ENCODE measurements at places on chromosomes 16 and 17.

DNA sequence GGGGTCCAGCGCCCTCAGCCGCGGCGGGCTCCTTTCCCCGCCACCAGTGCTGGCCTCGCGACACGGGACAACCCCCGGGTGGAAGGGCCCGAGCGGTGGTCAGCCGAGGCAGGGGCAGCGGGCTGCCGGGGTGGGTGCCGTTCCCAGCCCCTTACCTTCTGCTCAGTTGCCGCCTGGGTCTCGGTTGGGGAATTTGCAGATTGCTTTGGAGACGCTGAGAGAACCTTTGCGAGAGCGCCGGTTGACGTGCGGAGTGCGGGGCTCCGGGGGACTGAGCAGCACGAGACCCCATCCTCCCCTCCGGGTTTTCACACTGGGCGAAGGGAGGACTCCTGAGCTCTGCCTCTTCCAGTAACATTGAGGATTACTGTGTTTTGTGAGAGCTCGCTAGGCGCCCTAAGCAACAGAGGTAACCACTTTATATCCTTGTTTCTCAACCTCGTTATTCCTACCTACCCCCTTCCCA is 381 bp downstream of the CTNS start:
- DNase-seq: no peak

DNA sequence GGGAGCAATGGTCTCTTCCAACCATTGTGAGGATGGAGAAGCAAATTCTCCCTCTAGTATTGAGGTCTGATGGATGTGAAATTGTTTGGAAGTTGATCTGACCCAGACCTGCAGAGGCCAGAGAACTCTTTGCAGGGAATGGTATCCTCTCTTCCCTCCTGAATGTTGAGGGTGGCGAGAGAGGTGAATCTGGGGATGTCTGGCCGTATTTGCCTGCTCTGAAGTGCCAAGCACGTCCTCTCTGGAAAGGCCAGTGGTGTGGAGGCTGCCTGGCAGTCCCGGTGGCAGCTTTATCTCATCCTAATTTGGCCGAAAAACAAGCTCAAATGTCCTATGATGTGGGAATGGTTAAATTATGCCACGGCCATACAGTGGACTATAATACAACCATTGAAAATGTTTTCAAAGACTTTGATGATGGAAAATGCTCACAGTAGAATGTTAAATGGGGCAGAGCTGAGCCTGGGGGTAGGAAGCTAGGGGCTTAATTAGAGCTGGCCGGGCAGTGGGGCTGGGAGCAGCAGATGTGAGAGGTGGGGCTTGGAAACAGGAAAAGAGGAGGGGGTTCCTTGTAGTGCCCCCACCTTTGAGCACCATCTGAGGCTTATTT is 30.8 kb downstream of the WSCD1 start:
- no peak for DNase-seq

DNA sequence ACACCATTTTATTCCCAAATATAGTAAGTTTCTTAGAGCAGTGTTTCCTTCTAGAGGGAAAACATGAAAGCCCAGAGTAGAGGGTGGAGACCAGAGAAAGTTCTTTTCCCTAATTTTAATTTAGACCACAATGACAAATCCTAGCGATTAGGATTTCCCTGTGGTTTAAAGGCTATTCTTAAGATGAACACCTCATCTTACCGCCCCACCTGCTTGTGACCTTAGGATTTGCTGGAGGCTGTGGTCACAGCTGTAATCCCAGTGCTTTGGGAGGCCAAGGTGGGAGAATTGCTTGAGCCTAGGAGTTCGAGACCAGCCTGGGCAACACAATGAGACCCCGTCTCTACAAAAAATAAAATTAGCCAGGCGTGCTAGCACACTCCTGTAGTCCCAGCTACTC is 51.1 kb downstream of the GPRC5B start:
- no peak for DNase-seq

DNA sequence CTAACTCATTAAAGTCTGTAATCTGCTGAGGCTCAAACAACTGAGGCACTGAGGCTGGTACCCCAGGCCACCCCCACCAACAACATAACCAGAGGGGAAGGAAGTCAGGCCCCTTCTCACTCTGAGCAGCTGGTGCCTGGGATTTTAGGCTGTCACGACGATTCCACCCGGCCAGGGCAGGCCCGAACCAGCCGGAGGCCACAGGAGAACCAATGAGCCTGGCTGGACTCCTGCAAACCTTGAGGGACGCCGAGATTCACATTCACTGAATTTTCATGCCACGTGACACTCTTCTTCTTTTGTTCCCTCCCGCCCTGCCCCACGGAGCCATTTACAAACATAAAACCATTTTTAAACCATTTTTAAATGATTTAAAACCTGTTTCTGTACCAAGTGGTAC is 48.1 kb downstream of the RPH3AL start:
- no peak for DNase-seq

GRCh38 chr17:57823469-57824401 is 26.1 kb downstream of the MRPS23 start:
- DNase-seq: no peak

GRCh38 chr17:44899074-44899782 is at the start of gene EFTUD2:
TSS of gene EFTUD2 (minus strand) at chr17:44899445. CDS start at chr17:44894521, 4,924 bp downstream.
- peak; percentile 92 for DNase-seq

GRCh38 chr17:75694536-75694935 is 26.7 kb upstream of the ITGB4 start:
- no peak for DNase-seq

DNA sequence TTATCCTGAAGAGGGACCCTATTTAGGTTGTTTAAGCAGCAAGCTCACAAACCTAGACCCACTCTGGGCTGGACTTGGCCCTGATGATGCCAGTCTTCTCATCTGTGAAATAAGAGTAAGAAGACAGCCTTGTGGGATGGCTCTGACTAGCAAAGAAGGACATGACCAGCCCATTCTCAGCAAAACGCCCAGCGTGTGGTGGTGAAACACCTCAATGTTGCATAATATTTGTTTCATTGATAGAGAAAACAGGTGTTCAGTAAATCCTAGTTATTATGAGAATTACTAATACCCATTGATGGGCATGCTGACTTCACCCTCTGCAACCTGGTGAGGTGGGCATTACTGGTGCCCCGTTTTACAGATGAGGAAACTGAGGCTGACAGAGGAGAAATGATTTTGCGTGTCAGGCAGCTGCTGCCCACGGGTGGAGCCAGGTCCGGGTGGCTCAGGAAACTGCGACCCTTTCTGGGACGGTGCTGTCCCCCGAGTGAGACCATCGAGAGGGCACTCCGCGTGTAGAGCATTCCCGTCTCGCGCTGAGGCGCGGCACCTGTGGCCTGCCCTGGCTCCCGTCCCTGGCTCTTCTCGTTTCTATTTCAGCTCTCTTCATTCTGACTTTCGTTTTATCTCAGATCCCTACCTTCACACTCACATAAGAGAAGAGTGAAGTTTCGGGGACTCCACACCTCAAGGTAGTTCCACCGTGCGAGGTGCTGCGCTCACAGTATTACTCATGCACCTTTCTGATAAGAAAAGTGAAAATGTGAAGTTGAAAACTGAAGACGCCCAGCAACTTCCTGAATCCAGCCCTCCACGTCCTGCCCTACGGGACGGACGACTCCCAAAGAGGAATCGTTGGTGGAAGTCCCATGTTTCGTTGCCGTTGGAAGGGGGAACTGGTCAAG is 48.5 kb downstream of the IRF8 start:
- no peak for DNase-seq

DNA sequence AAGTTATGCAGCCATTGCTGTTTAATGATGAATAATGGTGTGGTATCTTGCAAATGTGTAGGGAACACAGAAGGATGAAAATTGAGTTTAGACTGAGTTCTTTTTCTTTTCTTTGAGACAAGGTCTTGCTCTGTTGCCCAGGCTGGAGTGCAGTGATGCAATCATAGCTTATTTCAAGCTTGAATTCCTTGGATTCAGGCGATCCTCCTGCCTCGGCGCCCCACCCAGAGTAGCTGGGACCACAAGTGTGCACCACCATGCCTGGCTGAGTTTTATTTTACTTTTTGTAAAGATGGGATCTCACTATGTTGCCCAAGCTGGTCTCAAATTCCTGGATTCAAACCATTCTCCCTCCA is 74.6 kb upstream of the TBC1D3K start:
- DNase-seq: no peak

GRCh38 chr17:43312011-43312410 is 78.2 kb upstream of the RNU2-1 start:
- no peak for DNase-seq

GRCh38 chr17:80836971-80837481 is 154.6 kb upstream of the CHMP6 start:
- DNase-seq: no peak

DNA sequence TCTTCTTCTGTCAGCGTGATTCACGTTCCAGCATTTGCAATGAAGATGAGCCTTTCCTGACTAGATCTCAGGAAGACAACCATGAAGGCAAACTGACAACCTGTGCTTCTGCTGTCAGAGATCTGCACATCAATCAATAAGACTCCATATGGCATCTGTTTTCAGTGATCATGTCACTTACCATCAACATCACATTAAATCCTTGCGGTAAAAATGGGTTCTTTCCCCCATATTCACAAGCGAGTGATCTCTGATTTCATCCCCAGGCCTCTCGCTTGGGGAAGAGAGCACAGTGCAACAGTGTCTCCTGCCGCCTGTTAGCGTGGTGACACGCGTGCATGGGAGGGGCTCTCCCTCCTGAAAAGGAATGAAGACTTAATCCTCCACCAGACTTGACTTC is 11.1 kb downstream of the NACA2 start:
- no peak for DNase-seq

DNA sequence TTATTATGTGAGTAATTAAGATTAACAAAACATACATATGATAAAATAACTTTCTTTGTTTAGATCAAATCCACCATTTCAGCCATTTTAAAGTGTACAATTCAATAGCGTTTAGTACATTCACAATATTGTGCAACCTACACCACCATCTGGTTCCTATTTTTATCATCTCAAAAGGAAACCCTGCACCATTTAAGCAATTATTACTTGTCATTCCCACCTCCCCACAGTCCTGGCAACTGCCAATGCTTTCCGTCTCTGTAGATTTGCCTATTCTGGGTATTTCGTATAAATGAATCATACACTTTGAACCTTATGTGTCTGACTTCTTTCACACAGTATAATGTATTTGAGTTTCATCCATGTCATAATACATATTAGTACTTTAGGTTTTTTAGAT is 162.5 kb upstream of the CNTNAP4 start:
- DNase-seq: no peak

GRCh38 chr17:4557626-4558346 is 2.6 kb downstream of the GGT6 start:
- DNase-seq: no peak

- no peak for DNase-seq
These were observed 54.5 kb downstream of the GTF3C1 start for GRCh38 chr16:27495191-27495590.

DNA sequence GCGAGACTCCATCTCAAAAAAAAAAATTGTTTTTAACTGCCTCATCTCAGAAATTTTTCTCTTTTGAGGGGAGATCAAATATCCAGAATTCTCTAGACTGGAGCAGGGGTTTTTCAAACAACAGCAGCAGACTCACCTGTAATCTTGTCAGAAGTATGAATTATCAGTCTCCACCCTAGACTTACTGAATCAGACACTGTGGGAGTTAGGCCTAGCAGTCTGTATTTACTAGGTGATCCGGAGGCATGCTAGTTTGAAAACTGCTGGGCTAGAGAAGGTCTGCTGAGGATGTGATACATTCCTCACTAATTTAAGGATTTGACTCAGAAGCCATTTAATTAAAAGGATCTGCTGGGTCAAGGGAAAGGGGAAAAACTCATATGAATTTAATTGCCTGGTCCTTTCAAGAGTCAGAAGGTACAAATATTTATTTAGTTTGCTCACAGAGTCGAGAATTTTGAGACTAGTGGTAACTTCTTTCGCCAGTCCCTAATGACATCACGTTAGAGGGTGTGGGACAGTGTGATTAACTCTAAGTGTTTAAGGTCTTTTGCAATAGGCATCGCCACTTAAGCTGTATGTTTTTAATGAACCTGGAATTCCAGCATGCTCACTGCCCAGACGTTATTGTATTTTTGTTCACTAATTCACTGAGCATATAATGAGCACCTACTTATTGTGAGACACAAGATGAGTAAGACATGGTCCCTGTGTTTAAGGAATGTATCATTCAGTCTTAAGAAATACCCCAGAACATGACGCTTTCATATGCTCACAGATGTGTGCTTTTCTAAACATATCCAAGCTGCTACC is 14.2 kb downstream of the ATP6V0A1 start:
- DNase-seq: no peak

DNA sequence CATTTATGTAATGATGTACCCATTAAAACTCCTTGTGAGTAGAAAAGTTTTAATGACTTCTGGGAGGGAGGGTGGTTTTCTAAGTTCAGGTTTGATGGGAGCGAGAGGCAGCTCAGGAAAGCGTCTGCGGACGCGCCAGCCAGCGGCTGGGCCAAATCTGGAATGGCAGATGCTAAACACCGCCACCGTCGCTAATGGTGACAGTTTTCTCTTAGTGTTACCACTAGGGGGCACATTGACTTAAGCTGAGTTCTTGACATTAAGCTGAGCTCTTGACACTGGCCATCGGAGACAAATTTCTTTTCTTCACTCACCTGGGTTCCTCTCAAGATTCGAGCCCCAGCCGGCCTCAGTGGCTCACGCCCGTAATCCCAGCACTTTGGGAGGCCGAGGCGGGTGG is 6.7 kb downstream of the TRPV1 start:
- DNase-seq: peak; percentile 31

- DNase-seq: no peak
These were observed 1.6 kb downstream of the SENP3 start for GRCh38 chr17:7563115-7563869.

DNA sequence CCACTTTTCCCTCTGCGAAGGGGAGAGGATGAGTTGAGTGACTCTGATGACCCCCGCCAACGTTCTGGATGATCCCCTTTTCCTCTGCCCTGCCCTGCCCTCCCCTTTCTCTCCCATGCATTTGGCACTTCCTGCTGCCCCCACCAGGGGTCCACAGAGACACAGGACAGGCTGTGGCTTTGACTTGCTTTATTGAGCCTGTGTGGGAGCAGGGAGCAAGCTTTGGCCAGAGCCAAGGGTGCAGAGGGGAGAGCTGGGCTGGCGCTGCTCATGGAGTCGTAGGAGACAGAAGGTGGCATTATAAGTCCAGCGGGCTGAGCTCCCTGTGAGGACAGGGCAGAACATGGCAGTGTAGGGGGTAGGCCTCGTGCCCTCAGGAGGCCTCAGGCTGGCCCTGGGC is 1.6 kb downstream of the PPY start:
- peak; percentile 8 for DNase-seq

- peak; percentile 52 for DNase-seq
These were observed 11.4 kb upstream of the APOH start for GRCh38 chr17:66240630-66241029.
